Mesenchymal stem cell (in vitro differentiated cells and primary cell): ENCODE measurements at places on chromosomes 3 and 15.

DNA sequence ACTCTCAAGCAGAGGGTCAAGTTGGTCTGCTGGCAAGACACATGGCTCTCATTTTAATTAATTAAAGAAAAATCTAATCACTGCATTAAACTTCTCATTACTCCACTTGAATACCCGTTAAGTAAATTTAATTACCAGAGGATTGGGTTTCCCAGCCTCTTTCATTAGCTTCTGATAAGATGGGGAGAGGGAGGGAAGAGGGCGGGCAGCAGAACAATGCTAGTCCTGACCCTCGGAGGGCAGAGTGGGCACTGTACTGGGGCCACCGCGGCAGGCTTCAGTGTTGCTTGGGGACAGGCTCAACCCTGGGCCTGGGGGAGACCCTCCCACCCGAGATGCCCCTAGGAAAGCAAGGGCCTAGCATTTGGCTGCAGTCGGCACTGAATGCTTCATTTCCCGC is 55.6 kb upstream of the LINGO1 start:
- H3K36me3 ChIP-seq, result no peaks in the 10 kb centered on the region
- peaks cover 77% of the 10 kb centered on the region for H3K27me3 ChIP-seq
- no peak overlapping the region for H3K27ac ChIP-seq
- no peak for DNase-seq
- no peaks in the 10 kb centered on the region for H3K4me1 ChIP-seq
- no peak overlapping the region for H3K4me3 ChIP-seq

- DNase-seq, result no peak
- H3K4me3 ChIP-seq, result no peak overlapping the region
- H3K27ac ChIP-seq, result no peak overlapping the region
These were observed 250.1 kb downstream of the SQOR start for GRCh38 chr15:45884755-45885445.

- no peaks in the 10 kb centered on the region for H3K4me1 ChIP-seq
- H3K36me3 ChIP-seq, result peaks cover 78% of the 10 kb centered on the region
- no peaks in the 10 kb centered on the region for H3K27me3 ChIP-seq
- no peak overlapping the region for H3K4me3 ChIP-seq
- no peak overlapping the region for H3K27ac ChIP-seq
- DNase-seq, result peak; percentile 46
These were observed 23.0 kb downstream of the UBP1 start for GRCh38 chr3:33417066-33417673.

DNA sequence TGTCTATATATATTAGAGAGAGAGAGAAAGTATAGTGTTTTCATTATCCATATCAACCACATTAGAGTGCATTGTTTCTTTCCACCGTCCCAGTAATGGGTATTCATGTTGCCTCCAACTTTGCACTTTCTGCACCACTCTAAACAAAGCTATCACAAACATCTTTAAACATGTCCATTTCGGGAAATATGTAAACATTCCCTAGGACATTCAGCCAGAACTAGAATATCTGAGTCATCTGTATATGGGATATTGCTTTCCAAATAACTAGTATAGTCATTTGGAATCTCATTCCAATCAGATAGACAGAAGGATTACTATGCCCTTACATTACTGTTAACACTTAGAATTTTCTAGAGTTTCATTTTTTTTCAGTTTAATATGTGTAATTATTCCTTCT is 914.9 kb upstream of the EPHA6 start:
- H3K4me3 ChIP-seq, result no peak overlapping the region
- no peaks in the 10 kb centered on the region for H3K27me3 ChIP-seq
- H3K4me1 ChIP-seq, result no peaks in the 10 kb centered on the region
- DNase-seq, result peak; percentile 89

GRCh38 chr3:123344175-123344906 is 104.5 kb downstream of the ADCY5 start:
- H3K27me3 ChIP-seq, result peaks cover 84% of the 10 kb centered on the region
- peaks cover 18% of the 10 kb centered on the region for H3K4me1 ChIP-seq
- peak; percentile 64 for DNase-seq
- no peak overlapping the region for H3K27ac ChIP-seq

GRCh38 chr3:66398228-66399025 is 102.4 kb downstream of the LRIG1 start:
- H3K27me3 ChIP-seq, result no peaks in the 10 kb centered on the region
- no peak overlapping the region for H3K27ac ChIP-seq
- no peak for DNase-seq

DNA sequence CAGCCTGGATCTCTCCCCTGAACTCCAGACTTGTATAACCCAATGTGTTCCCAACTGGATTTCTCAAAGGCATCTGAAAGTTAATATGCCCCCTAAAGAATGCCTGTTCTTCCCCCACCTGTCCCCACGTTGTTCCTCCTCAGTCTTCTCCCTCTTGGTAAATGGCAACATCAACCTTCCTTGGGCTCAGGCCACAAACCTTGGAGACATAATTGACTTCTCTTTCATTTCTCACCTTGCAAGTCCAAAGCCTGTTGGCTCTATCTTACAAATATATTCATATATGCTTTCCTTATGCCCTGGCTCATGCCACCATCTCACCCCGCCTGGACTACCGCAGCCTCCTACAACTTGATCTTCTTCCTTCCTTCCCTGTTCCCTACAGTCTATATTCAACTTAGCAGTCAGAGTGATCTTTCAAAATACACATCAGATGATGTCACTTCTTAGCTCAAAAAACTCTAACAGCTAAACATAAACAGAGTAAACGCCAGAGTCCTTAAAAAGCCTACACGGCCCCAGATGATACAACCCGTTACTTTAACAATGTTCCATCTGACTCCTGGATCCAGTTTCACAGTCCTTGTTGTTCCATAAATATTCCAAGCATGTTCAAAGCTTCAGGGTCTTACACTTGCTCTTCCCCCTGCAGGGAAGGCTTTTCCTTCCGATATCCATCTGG is 66.2 kb downstream of the ETV5 start:
- H3K36me3 ChIP-seq, result peaks cover 31% of the 10 kb centered on the region
- H3K4me3 ChIP-seq, result no peak overlapping the region
- peaks cover 2% of the 10 kb centered on the region for H3K4me1 ChIP-seq

- H3K27me3 ChIP-seq, result no peaks in the 10 kb centered on the region
- no peak overlapping the region for H3K27ac ChIP-seq
- no peak for DNase-seq
- no peak overlapping the region for H3K4me3 ChIP-seq
- H3K4me1 ChIP-seq, result peaks cover 14% of the 10 kb centered on the region
These were observed 99.1 kb downstream of the DAPK2 start for GRCh38 chr15:63947228-63947627.

GRCh38 chr15:78565951-78566774 is 843 bp downstream of the CHRNA5 start:
- peak overlapping the region; percentile 82 for H3K4me3 ChIP-seq
- peaks cover 40% of the 10 kb centered on the region for H3K27me3 ChIP-seq

DNA sequence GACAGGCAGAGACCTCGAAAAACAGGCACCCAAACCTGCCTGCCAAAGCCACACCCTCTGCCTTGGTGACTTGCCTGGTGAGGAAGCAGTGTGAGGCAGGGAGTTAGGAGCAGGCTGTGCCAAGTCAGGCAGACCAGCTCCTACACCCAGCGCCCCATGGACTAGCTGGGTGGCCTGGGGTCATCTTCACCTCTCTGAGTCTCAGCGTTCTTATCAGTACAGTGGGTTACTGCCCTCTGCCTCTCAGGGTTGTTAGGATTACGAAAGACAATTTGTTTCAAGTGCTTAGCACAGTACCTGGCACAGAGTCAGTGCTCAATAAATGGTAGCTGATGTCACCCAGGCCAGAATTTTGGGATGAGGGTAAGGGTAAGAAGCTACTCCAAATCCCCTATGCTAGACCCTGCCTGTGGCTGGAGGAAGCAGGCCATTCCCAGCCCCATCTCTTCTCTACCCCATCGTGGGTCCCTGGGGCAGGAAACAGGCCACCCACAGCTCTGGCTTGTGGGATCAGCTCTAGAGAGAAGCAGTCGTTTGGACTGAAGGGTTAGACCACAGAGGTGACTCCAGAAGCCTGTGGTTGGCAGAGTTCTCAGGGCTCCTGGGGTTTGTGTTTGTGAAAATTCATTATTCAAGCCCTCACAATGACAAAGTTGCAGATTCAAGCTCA is 10.1 kb downstream of the SLC51B start:
- peaks cover 37% of the 10 kb centered on the region for H3K27me3 ChIP-seq
- peak; percentile 40 for DNase-seq
- H3K36me3 ChIP-seq, result no peaks in the 10 kb centered on the region
- H3K4me3 ChIP-seq, result no peak overlapping the region
- peaks cover 29% of the 10 kb centered on the region for H3K4me1 ChIP-seq

GRCh38 chr3:13368834-13369233 is 51.3 kb downstream of the NUP210 start:
- H3K4me1 ChIP-seq, result peaks cover 16% of the 10 kb centered on the region
- no peak overlapping the region for H3K27ac ChIP-seq
- DNase-seq, result no peak
- peaks cover 50% of the 10 kb centered on the region for H3K27me3 ChIP-seq
- no peaks in the 10 kb centered on the region for H3K36me3 ChIP-seq

GRCh38 chr15:95401587-95401986 is 928.9 kb upstream of the NR2F2 start:
- no peak overlapping the region for H3K27ac ChIP-seq
- H3K4me3 ChIP-seq, result no peak overlapping the region
- H3K36me3 ChIP-seq, result no peaks in the 10 kb centered on the region
- H3K4me1 ChIP-seq, result no peaks in the 10 kb centered on the region

DNA sequence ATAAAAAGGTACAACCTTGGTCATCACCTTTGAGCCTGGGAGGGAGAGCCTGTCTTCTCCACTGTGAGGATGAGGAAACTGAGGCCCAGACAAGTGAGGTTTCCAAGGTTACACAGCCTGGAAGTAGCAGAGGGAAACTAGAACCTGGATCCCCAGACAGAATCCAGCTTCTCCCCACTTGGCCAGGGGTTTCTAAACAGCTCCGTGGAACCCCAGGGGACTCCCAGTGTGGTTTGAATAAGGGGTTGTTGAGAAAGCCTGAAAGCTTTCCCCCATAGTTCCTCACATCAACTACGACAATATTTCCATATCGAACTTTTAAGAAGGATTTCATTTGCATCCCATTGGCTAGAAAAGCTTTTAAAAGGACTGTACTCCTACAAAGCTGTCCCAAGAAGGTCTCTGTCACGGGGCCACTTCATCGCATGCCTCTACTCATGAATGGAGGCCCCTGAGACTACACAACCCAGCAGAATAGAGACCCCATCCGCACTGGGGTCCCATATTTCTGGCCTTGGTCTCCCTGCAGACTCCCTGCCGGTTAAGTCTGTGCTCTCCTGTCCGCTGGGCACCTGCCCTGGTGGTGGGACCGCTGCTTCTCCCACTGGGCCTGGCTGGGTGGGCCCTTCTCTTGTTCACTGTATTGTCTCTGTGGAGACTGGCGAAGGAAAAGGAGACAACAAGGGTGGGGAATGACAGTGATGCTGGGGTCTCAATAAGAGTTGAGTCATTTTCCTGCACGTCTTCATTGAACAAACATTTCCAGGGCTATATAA is 178.5 kb downstream of the SMAD6 start:
- H3K4me3 ChIP-seq, result no peak overlapping the region
- no peak overlapping the region for H3K27ac ChIP-seq
- DNase-seq, result no peak
- peaks cover 3% of the 10 kb centered on the region for H3K36me3 ChIP-seq
- H3K4me1 ChIP-seq, result peaks cover 34% of the 10 kb centered on the region

DNA sequence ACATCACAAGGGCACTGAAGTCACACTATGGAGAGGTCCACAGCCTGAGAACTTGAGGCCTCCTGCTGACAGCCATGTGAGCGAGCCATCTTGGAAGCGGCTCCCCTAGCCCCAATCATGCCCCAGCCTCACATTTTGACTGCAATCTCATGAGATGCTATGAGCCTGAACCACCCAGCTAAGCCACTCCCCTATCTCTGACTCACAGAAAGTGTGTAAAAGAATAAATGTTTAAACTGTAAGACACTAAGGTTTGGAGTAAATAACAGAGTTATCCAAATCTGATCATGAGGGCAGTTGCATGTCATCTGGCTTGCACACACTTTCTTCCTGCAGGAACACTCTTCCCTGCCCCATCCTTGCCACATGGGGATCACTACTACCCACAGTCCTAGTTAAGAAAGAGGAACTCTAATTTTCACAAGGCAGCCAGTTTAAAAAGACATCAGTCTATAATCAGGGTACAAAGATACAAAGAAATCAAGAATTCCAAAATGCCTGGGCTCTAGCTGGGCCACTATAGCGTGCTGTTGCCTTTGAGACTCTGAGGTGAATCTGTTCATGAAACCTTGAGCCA is 494.2 kb downstream of the FOXP1 start:
- H3K27me3 ChIP-seq, result no peaks in the 10 kb centered on the region
- peak; percentile 43 for DNase-seq
- H3K36me3 ChIP-seq, result peaks cover 4% of the 10 kb centered on the region
- no peak overlapping the region for H3K27ac ChIP-seq
- no peak overlapping the region for H3K4me3 ChIP-seq
- H3K4me1 ChIP-seq, result peaks cover 3% of the 10 kb centered on the region
